ENCODE measurements at places on chromosomes 5 and 9. TPM values are rescaled to one million over a fixed set of nuclear protein-coding genes. Genes with fewer than 3 reads are reported as not detected.
A peak's percentile ranks its signal among the peaks of the same experiment; 100 is the strongest.

- DNase-seq = no peak
Measured at GRCh38 chr9:85484235-85484634, 257.5 kb downstream of the AGTPBP1 start.

GRCh38 chr9:121631978-121632418 is 19.4 kb upstream of the DAB2IP start:
- no peak for DNase-seq

DNA sequence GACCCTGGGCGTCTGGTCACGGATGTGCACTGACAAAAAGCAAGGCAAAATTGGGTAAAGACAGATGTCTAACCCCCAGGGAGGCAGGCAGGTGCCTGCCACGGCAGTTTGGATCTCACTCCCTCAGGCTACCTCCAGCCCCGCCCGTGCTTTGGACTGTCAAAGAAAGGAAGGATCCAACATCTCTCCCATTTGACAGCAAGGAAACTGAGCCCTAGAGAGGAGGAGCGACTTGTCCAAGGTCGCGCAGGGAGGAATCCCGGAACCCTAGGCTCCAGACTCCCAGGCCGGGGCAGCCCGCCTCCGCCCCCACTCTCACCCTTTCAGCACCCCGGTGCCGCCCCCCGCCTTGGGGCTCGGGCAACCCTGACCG is 376 bp downstream of the GOLGA1 start:
- DNase-seq = no peak

- no peak for DNase-seq
Measured at GRCh38 chr5:173498739-173499470, 117.5 kb downstream of the BOD1 start.

DNA sequence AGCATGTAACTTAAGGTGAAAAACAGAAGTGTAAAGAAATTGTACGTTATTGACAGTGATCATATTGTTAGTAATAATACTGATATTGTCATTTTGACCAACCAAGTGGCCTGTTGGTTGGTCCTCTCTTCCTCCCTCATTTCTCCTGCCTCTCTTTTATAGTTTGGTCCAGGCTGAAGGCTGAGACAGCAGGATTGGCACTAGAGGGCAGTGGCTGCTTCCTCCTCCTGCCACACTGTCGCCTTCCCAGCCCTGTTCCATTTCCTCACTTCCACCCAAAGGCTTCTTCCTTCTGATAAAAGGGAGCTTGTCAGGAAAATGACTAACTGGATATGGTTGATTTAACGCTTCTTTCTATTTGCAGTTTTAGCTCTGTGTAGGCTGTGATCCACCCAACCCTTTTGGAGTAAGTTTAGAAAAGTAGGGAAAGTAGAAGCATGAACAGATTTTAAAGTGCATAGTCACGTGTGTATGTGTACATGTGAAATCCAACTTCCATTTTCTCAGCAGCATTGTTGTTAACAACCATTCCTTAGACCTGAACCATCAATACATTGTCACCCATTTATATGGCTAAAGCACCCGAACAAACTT is 35.6 kb downstream of the PTCD2 start:
- peak; percentile 8 for DNase-seq

DNA sequence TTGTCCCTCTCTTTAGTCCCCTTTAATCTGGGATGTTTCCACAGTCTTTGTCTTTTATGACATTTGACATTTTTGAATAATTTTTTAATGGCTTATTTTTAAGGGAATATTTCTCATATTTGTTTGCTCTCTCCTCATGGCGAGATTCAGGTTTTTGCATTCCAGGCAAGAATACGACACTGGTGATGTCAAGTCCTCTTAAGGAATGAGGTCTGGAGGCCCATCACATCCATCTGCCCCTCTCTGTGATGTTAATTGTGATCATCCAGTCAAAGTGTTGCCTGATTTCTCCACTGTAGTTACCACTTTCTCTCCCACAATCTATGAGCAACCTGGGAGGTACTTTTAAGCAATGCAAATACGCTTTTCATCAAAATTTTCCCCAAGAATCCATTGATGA is 193.2 kb downstream of the MAST4 start:
- no peak for DNase-seq

DNA sequence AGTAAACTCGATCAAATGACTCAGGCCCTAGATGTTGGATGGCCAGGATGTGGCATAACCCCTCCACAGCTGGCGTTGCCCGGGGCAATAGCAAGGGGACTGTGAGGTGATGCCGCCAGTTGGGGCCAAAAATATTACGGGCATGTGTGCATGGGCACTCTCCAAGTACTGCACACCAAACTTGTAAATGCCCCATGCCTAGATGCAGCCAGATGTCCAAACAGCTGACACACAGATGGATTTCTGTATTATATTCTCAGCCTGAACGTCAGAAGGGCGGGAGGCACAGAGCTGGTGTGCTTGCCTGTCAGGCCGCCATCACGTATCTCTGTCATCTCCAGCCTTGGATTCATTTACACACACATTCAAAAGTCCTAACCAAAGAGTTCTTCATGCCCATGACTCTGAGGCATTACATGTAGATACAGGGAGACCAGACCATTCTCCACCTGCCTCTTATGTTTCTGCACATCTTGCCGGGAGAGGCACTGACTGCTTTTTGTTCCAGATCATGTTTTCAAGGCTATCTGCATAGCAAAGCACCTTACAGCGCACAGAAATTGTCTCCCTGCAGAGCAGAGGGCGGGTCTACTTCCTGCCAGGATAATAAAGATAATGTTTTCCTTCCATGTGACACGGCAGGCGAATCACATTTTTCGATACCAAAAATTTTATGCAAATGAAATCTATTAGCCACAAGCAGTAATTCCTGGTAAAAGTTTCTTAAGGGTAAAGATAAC is 200.9 kb upstream of the ADAMTS16 start:
- no peak for DNase-seq

DNA sequence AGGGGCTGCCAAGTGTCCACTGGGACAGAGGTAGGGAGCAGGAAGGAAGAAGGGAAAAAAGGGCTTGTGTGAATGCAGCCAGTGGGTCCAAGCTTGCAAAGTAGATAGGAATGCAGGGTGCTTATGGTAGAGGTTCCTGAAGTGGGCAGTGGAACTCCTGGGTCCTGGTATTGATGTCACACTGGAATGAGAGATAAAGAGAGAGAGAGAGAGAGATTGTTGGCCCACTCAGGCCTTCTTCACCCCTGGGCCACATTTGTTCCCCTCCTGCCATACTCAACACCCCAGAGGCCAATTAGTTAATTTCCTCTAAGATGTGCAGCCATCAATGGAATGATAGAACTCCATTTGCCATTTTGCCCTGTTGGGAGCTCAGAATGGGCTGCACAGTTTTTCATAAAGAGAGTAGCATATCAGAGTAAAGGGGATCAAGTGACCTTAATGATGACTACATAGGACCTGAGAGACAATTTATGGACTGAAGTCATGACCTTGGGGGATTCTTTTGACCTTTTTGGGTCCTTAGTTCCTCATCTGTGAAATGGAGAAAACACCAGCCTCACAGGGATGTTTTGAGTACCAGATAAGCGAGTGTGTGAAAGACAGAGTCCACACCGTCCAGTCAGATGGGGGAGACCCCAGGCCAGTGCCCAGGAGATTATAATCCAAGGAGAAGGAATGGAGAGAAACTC is 52.9 kb downstream of the PPARGC1B start:
- no peak for DNase-seq

DNA sequence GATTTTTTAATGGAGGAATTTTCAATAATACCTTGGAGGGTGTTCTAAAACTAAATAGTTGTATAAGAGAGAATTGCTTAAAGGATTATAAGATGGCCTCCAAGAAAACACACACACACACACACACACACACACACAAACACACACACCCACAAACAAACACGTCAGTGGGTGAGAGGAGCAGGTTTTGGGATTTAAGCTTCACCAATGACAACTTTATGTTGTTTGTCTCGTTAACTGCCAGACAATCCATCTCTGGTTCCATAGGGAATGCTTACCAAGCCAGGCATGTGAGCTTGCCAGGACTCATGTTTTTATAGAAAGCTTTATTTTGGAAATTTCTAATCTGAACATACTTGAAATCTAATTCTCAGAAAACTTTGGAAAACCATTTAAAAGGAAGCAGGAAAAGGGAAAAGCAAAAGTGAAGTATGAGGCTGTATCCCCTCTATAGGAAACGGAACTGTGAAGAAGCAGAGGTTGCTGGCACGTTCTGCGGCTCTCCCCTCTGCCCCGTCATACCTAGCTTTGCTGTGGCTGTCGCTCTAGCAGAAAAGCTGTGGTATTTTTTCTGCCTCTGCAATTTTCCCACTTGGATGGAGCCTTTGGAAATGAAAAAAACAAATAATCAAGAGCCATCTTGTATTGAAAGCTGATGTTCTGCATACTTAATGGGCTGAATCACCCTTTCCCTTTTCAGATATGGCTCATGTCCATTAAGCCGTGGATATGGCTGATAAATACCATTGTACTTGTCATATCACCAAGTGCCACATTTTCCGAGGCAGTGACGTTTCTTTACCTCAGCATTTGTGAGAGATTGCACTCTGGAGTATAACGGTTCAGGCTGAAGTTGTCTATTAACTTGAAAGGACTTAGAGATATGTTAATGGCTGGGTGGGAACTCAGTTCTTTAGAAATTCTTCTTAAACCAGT is 112.7 kb downstream of the NTRK2 start:
- DNase-seq = no peak

DNA sequence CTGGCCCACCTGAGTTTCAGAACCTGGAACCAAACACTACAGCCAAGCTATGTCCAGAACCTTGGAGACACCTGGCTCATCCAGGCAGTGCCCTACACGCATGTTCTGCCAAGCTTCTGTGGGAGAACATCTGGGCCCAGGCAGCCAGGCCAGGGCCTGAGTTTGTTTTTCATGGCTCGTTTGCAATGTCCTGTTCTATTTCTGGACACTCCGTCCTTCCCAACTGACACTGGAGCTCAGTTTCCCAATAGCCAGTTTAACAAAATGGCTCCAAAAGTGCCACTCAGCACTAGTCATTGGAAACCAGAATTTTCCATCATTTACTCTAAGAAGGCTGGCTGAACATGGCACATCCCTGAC is 38.6 kb downstream of the SH3RF2 start:
- no peak for DNase-seq

GRCh38 chr5:132898094-132898493 is 24.6 kb downstream of the LEAP2 start:
- no peak for DNase-seq

GRCh38 chr9:2610985-2611384 is 10.6 kb upstream of the VLDLR start:
- no peak for DNase-seq

DNA sequence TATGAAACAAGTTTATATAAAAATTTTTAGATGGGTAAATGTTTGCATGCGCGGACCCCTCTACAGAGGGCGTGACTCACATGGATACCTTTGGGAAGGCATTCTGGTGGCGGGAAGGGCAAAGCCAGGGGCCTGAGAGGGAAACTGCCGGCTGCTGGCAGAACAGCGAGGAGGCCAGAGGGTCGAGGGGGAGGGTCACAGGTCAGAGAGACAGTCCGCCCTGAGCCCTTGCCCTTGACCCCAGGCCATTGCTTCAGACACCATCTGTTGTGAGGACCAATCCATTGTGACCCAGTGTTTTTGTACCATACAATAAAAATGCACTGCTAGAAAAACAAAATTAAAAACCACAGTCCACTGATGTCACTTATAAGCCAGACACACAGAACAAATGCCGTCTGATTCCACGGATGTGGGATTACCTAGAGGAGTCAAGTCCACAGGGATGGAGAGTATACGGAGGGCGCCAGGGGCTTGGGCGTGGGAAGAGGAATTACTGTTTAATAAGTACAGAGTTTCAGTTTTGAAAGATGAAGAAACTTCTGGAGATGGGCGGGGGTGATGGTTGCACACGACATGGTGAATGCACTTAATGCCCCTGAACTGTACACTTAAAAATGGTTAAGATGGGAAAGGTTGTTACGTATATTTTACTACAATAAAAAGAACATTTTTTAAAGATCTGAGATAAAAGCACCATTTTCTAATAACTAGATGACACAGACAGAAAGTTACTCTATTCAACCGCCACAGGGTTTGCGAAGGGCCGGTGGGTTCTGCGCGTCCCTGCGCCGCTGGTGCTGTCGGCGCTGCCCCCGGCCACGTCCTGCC is 12.0 kb downstream of the BTNL9 start:
- DNase-seq = no peak

GRCh38 chr5:9540791-9541190 is 5.1 kb downstream of the SEMA5A start:
- no peak for DNase-seq

- no peak for DNase-seq
Measured at GRCh38 chr5:66821688-66822429, 225.7 kb downstream of the MAST4 start.

- DNase-seq = peak; percentile 38
Measured at GRCh38 chr9:108972626-108973209, 38.5 kb downstream of the ABITRAM start.

DNA sequence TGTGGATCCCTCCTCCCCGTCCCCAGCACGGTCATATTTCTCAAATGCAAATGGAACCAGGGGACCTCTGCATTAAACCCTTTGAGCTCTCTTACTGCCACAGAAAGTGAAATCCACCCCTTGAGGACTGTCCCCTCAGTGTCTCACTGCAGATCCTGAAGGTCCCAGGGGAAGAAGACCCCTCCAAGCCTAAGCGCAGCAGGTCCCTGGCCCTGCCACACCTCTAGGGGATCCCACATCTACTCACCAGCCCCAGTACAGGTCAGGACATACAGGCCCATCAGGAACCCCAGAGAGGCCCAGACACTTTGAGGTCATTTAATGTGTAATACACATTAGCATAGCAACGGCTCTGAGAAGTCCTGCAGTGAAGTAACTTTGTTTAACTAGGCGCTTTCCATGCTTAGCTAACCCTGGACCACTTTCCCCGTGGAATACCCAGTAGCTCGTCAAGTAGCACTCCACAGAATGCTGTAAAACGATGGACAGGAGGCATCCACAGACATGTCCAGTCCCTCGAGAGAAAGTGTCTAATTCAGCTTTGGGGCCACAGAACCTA is 54.7 kb upstream of the ALDH1B1 start:
- no peak for DNase-seq

DNA sequence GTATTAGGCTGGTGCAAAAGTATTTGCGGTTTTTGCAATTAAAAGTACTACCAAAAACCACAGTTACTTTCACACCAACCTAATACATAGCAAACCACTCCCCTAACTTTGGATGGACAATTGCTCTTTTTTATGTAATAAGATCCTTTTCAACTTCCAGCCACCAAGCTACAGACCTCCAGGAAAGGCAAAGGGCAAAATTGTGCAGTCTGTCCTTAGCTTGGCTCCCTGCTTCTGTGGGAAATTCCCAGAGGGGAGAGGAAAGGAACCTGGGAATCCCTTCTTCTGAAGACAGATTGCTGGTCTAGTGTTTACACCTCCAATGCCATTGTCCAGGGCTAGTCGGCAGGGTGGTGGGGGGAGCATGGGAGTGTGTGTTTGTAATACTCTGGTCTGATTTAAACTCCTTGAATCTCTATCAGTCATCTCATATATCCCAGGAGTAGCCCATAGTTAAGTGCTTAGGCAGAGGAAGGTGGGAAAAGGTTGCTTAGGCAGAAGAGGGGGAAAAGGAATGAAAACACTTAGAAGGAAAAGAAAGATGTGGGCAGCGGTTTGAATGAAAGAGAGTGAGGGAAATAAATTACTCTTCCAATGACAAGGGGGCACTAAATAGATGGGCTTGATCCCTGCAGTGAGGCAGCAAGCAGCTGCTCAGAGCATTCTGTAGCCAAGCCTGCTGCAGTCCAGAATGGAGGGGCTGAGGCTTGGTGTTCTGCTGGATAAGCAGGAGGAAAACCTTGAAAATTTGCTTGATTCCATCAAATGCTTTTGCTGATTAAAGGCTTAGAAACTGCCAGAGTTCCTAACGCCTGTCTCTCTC is 86.9 kb upstream of the MAP1B start:
- no peak for DNase-seq

PCSK1 gene
- polyA plus RNA-seq = 0.25 TPM

FBP1 gene
- 55.0 TPM for polyA plus RNA-seq

ROPN1L gene
- polyA plus RNA-seq = 0.86 TPM

BICD2 gene
- 29.1 TPM for polyA plus RNA-seq

SLC34A3 gene
- 11.4 TPM for polyA plus RNA-seq

CLIC3 gene
- polyA plus RNA-seq = 0.47 TPM

TMEM167A gene
- polyA plus RNA-seq = 96.6 TPM
